ENCODE measurements at places on chromosomes 5 and 9.
A peak's percentile ranks its signal among the peaks of the same experiment; 100 is the strongest.

- DNase-seq: no peak
These were observed 77.3 kb downstream of the WNK2 start for GRCh38 chr9:93261281-93261680.

- DNase-seq: no peak
These were observed 7.5 kb downstream of the ZNF366 start for GRCh38 chr5:72499730-72500129.

DNA sequence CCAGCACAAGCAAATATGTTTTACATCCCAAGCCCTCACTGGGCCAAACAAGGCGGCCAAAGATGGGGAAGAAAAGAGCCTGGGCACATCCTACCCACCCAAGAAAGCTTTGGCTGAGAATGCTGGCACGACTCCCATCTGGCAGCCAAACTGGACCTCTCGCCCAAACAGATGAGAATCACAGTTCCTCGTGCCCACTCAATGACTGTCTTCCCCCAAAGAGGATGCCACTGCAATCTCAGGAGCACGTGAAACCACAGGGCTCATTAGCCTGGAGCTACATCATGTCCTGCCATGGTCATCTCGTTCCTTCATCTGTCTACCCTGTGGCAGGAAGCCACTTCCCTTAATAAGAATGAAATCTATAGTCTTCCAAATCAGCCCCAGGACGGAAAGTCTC is 536.8 kb downstream of the BNC2 start:
- DNase-seq: no peak

- DNase-seq: no peak
These were observed 66.1 kb downstream of the TTC39B start for GRCh38 chr9:15240927-15241326.

DNA sequence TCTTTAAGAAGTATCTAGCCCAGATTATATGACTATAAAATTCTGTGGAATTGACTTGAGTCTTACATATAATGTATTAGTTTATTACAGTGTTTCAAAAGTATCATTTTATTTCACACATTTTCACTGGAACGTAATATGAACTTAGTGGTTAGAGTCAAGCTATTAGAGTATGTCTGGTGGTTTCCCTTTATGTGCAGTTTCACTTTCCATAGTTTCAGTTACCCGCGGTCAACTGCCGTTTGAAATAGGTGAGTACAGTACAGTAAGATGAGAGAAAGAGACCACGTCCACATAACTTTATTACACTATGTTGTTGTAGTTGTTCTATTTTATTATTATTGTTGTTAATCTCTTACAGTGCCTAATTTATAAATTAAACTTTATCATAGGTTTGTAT is 50.5 kb downstream of the COMMD10 start:
- no peak for DNase-seq

DNA sequence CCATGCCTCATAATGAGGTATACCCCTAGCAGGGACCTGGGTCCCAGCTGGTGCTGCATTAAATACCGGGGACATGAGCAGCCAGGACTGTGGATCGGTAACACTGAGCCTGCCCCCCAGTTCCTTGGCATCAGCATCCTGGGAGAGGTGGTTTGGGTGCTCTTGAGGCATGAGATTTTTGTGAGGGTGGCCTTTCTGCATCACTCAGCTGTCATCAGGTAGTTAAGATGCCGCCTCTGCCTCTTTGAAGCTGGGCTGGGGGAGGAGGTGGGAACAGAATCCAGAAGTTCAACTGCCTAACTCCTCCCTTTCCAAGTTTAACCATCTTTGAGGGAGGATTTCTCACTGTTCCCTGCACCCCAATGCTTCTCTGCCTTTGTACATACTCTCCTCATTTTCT is 112.7 kb downstream of the PDZD2 start:
- DNase-seq: no peak

DNA sequence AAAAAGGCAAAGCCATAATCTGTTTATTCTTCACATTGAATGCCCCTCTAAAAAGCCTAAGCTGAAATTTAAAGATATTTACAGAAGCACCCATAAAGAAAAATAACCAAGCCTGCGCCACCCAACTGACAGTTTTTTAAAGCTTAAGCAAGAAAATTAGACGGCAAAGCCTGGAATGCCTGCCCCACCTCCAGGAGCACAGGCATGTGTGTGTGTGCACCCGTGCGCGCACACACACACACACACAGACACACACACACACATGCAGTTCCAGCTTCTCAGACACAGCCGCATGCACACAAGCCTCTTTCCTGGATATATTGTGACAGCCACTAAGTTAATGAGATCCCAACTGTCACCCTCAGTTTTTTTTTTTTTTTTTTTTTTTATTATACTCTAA is 88.2 kb downstream of the FRMD3 start:
- DNase-seq: no peak

GRCh38 chr5:122121479-122122465 is 7.6 kb upstream of the ZNF474 start:
- no peak for DNase-seq

- DNase-seq: no peak
These were observed 301.4 kb upstream of the RFX3 start for GRCh38 chr9:3827175-3827574.

DNA sequence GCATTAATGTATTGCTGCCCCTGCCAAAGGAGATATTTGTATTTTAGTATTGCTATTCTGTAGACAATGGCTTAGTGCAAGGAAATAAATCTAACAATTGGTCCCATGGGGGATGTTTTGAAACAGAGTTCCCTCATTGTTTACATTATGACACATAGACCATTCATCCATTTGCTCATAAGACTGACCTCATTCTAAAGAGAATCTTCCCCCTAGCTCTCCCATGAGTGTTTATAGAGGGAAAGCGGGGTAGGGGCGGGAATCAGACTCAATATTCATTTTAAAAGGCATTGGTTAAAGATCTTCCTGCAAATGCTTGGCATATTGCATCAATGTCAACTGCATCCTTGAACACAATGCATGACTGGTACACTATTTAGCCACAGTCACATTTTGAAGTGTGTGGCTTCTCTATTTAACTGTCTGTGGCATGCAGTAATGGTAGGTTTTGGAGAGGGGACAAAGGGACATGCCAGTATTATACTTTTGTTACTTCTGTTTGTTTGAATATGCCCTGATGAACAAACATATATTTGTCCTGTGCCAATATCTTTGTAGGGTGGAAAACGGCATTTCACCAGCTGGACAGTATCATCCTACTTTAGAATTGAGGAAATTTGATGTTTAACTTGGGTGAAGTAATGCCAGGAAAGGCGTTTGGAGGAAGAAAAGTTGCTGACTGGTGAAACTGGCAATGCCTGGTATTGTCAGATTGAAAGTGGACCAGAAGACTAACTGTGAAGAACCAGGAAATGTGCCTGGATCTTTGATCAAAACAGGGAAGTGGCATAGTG is 84.1 kb upstream of the MEGF10 start:
- DNase-seq: no peak

- DNase-seq: no peak
These were observed 217.8 kb upstream of the TLE4 start for GRCh38 chr9:79353856-79354520.

DNA sequence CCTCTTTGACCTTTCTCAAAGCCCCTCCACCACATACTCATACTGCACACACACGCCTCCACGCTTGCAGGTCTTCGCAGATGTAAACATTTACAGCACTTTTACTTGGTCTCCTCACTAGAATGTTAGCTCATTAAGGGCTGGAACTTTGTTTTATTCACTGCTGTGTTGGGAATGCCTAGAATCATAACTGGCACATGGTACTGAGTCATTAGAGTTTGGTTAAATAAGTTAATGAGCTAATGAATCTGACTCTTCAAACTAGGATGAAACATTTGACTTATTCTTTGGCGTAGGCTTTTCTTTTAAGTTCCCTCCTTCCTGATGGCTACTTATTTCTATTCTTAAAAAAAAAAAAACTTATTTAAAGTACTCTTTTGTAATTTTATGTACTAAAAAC is 28.9 kb downstream of the MAN2A1 start:
- no peak for DNase-seq

DNA sequence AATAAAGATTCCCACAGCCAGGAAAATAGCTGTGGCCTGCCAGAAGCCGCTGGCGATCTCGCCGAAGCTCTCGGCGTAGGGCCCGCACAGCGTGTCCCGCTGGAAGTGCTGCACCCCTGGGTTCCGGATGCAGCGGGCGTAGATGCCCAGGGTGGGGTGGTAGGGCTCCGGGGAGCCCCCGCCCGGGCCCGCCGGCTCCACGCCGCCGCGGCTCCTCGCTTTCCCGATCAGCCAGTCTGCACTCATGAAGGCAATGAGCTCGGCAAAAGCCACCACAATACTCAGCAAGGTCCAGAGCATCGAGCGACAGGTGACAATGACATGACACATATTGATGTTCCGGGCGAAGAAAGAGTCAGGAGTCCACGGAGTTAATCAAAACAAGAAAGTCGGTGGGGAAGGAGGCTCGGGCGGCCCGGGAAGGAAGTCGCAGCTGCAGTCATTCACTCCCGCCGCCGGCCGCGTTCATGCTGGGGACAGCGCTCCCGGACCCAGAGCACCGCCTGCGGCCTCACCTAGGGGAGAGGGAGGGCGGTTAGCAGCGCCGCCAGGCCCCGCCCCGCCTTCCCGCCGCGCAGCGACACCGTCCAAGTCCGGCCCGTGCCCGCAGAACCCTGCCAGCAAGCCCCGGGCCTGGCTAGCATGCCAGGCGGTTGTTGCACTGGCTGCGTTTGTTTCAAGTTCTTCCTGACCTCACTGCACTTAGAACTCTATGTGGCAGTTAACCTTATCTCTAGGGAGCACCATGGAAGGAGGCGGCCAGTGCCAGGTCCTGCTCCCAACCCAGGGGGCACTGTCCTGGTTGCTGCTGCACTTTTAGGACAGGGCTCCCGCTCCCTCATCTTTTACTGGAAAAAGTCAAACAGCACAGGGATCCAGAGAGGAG is 138.4 kb downstream of the LHFPL2 start:
- no peak for DNase-seq

- no peak for DNase-seq
These were observed 104.5 kb downstream of the NDFIP1 start for GRCh38 chr5:142213077-142213476.

DNA sequence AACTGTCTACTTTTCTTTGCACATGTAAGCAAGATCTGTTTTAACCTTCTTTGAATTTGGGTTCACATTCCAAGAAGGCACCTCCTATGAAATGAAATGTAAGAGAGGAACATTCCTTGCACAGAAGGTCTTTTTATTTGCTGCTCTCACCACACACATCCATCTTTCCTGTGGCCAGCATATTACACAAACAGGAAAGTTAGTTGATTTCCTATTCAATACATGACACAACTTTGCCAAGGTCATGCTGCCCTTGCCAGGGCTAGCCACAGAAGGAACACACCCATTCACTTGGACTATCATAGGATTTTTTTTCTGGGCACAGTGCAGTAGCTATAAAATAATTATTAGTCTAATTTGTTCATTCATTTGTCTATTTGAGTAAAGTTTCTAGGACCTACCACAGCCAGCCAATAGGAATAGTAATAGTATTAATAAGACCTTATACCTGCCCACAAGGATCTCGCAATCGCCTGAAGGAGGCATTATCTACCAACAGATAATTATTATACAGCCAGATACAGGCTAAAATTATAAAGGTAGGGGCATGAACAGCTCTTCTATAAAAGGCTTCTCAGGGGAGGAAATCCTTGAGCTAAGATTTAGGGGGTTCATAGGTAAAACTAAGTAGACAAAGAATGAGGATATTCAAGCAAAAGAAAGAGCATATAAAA is 78.1 kb upstream of the NREP start:
- DNase-seq: no peak

DNA sequence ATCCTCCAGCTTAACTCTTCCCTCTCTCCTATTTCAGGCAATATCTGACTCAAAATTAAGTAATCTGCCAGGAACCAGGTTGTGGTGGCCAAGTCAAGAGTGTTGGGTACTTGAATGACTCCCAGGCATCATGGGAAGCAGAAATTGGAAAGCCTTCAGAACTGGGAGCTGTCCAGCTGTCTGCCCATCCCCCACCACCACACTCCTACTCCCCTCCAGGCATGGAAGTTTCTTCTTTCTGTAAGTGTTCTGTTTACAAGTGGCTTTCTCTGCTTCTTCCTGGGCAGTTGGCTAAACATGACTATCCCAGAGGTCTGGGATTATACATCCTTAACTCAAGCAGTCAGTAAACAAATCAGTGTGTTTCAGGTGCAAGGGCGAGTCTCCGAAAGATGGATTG is 14.6 kb upstream of the PBX3 start:
- no peak for DNase-seq

DNA sequence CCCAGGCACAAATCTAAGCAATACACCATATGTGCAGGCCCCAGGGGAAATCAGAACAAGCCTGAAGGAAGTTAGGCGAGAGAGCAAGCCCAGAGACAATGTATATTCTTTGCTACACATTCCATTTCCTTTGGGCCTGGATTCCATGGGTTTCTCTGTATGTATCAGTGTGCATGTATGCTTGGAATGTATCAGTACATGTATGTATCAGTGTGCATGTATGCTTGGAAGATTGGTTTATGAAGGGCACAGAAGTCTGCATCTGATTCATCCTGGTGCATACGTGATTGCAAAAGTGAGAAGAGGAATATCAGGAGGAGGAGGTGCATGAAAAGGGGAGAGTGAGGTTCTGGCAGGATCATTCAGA is 232.6 kb upstream of the ANKRD55 start:
- no peak for DNase-seq

DNA sequence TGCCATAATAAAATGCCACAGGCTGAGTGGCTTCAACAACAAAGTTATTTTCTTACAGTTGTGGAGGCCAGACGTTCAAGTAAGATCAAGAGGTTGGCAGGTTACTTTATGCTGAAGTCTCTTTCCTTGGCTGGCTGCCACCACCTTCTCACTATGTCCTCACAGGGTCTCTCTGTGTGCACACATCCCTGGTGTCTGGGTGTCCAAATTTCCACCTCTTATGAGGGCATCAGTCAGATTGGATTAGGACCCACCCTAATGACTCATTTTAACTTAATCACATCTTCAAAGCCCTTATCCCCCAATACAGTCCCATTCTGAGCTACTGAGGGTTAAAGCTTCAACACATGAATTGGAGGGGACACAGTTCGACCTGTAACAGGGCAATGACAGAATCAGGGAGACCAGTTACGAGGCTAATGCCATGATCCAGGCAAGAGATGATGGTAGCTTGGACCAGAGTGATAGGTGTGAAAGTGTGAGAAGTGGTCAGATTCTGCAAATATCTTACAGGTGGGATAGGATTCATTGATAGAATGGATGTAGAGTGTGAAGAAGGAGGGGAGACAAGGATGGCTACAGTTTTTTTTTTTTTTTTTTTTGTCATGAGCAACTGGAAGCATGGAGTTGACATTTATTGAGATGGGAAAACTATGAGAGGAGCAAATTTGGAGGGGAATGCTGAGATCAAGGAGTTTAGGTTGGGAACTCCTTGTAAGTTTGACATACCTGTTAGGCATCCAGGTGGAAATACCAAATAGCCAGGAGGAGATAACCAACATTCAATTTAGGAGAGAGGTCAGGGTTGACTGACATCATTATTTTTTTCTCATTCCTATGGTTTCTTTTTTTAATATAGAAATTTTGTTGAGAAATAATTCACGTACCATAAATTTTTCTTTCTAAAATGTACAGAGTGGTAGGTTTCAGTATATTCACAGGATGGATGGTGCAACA is 39.6 kb upstream of the FGF1 start:
- DNase-seq: no peak

GRCh38 chr9:17837965-17838364 is 259.1 kb downstream of the SH3GL2 start:
- no peak for DNase-seq

- DNase-seq: peak; percentile 4
These were observed 603 bp downstream of the DENND1A start for GRCh38 chr9:123929177-123929869.

- no peak for DNase-seq
These were observed 69.3 kb downstream of the SLC1A1 start for GRCh38 chr9:4559261-4560182.

- DNase-seq: no peak
These were observed 52.3 kb upstream of the ZSWIM6 start for GRCh38 chr5:61279725-61280124.

- DNase-seq: no peak
These were observed 1161.7 kb upstream of the DMAC1 start for GRCh38 chr9:8961186-8961851.

All from stimulated activated CD8-positive, alpha-beta memory T cell treated with anti-CD3 and anti-CD28 coated beads, Interleukin-15, amount 100 ng/mL, for 1 hour (primary cell).